ENCODE measurements at places on chromosomes 6 and 20.

- DNase-seq = no peak
These were observed 92.2 kb downstream of the SOBP start for GRCh38 chr6:107582086-107582485.

GRCh38 chr6:148704400-148705246 is 42.2 kb upstream of the UST start:
- DNase-seq = no peak

DNA sequence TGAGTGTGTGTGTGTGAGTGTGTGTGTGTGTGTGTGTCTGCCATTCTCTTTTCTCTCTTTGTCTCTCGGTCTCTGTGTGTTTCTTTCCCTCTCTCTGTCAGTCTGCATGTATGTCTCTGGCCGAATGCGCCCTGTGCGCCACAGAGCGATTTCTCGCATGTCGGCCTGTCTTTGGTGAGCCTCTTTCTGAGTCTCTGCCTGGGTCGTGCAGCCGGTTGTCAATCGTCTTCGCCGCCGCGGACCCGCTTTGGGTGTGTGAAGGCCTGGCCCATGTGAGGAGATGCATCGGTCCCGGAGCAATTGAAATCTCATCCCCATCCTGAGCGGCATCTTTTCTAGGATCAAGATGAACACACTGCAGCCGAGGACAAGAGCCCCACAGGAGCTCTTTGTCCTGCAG is 1567.2 kb upstream of the DEFB115 start:
- DNase-seq = no peak

GRCh38 chr6:87692086-87692485 is 9.9 kb downstream of the AKIRIN2 start:
- DNase-seq = no peak

DNA sequence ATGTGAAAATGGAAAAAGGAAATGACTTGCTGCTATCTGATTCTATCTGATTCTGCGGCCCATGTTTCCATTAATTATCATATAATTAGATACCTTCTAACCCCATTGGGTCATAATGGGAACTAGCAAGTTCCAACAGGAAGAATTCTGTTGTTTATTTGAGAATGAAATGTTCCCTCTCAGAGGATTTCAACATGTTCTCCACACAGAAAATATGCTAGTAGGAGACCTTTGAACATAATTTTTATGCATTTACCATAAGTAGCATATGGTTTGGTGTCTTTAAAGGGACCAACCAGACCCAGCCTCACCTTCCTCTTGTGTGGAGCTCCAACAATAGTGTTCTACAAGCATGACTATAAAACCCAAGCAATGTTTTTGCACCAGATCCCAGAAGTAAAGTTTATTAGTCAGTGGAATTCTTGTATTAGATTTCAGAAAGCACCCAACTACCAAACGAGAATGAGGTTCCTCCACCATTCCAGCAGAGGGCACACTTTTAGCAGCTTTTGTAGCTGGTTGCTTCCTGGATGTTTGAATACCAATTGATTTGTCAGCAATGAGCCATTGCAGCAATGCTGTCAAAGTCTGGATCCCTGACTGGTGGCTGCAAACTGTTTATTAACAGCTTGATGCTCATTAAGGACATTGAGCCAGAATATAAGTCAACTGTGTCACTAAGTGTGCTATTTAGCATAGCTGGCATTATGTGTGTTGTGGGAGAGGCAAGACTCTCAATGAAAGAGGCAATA is 143.6 kb upstream of the GJE1 start:
- peak; percentile 81 for DNase-seq

GRCh38 chr6:53825532-53826321 is 30.9 kb downstream of the LRRC1 start:
- DNase-seq = no peak

- no peak for DNase-seq
These were observed 136.4 kb downstream of the GPR63 start for GRCh38 chr6:96700915-96701314.

DNA sequence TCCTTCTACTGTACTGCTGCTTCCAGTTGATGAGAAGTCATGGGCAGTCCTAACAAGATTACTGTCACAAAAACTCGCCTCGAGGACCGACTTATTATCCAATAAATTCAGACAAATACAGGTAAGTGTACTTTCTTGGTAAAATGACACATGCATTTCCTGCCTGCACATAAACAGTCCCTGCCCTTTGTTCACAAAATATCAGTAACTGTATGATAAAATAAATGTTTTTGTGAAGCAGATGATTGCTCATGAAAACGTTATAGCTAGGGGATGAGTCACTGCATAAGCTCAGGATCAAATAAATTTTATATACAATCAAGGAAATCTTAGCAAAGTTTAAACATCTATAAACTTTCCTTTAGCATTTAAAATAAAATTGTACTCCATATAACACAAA is 164.5 kb upstream of the RIPOR2 start:
- DNase-seq = peak; percentile 8

DNA sequence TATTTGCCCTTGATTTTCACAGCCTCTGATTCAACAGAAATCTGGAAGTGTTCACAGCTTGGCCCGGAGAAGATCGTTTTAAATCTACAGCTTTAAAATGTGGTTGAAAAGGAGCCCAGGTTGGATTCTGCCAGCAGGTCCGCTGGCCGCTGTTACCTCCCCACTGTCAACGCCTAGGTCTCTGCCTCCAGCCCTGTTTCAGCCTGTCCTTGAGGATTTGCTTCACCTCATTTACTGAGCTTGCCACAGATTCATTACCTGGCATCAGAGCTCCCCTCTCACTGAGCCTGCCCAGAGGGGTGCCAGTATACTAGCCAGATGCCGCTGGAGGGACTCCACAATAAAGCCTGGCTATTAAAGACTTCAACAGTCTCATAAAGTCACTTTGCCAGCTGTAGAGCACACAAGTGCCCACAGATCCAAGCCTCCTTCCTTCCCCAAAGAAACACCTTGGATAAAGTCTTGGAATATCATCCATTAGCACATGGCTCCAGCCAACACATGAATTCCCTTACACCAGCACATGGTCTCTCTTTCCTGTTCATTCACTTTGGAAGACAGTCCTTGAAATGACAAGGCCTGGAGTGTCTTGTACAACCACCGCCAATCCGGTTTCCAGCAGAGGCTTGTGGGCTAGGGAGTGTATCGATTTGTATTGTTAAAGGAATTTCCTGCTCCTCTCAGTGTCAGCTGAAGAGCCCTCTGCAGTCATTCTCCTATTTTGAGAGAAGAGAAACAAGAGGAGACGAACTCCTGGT is 9.5 kb upstream of the NR2E1 start:
- no peak for DNase-seq

DNA sequence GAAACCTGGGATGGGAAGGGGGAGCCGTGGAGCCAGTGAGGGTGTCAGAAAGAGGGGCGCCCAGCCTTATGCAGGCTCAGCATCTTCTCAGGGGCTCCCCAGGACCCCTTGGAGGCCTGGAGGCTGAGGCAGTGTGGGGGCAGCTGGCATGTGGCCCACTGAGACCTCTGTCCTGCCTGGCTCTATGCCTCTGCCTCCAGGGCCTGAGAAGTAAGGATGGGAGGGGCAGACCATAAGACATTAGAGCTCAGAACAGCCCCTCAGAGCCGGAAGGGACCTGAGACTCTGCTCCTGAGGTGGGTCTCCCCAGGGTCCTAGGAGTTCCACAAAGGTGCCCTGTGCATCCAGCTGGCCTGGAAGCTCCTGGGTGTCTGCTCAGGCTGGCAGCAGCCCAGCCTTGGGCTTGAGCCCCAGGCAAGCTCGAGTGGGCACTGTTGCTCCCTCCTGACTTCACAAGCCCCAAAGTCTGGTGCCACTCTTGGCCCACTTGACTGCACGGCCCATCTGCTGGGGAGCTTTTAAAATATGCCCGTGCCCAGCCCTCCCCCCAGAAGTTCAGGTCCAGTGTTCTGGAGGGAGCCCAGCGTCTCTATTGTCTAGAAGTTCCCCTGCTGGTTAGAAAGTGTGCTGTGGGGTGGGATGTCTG is 126.8 kb downstream of the GRM4 start:
- no peak for DNase-seq

- DNase-seq = no peak
These were observed 235.1 kb downstream of the CLIC5 start for GRCh38 chr6:45780523-45780922.

DNA sequence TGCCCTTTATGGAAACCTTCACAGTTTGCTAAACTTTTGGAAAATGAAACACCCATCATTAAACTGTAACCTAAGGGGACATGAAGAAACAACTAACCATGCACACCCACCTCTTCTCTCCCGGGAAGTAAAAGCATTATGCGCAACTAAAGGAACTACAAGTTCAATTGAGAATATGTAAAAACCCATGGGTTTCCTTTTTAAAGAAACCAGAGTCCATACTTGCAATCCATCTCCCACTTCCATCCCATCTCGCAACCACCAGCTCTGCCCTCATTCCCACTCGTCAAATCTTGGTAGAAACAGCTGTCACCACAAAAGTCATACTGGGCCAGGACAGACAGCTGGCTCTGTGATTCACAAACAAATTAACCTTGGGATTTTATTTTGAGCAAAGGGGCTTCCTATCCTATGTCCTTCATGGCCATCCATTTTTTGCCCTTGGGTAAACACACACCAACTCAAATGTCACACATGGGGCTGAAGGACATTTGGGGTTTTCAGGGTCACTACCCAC is 81.5 kb downstream of the HAO1 start:
- no peak for DNase-seq

DNA sequence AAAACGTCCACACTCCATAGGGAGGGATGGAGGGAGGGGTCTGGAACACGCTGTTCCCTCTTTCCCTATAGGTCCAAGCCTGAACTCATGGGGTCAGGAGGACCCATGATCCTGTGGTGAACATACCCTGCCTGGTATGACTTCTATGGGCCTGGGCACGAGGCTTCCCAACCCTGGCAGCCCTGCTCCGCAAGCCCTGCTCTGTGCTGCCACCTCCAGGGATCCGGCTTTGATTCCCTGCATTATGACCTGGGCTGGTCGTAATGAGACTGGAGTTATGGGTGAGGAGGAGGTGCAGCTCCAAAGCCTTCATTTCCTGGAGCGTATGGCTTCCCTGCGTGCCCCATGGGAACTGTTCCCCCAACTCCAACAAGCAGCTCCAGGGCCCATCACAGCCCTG is 54.9 kb downstream of the CDH22 start:
- no peak for DNase-seq

- DNase-seq = peak; percentile 44
These were observed 41.5 kb upstream of the TENT5A start for GRCh38 chr6:81793821-81794475.

DNA sequence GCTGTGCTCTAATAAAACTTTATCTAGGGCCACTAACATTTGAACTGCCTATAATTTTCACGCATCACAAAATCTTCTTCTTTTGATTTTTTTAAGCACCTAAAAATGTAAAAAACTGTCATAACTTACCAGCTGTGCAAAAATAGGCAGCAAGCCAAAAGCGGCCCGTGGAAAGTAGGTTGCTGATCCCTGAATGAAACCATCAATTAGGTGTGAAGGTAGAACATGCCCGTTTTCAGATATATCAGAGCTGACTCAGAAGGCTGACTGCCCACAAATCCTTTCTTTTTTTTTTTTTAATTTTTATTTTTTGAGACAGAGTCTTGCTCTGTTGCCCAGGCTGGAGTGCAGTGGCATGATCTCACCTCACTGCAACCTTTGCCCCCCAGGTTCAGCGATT is 4.9 kb upstream of the IPCEF1 start:
- no peak for DNase-seq
